Activated T-helper 1 cell treated with anti-CD3 and anti-CD28 coated beads, Interleukin-12 subunit alpha, Interleukin-12 subunit beta, Interleukin-2, Interleukin-4 antibody, amounts not matched to agents 30 ng/mL and 10 ng/mL and 1 ng/mL, durations not matched to agents 14 hours and 24 hours and 36 hours (primary cell): ENCODE measurements at places on chromosomes 16 and 17.

DNA sequence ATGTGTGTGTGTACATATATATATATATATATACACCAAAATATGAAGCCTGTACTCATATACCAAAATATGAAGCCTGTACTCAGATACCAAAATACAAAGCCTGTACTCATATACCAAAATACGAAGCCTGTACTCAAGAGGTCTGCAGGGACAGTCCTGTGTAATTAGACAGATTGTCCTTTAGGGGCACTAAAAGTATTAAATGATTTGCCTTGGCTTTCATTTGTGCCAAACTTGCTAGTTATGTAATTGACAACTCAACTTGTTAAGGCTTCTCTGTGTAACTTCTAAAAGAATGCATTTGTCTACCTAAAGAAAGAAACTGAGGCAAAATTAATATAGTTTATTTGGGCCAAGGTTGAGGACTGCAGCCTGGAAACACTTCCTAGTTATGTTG, 30.8 kb upstream of the DHX40 start:
- H3K4me3 ChIP-seq: no peak overlapping the region
- H3K27me3 ChIP-seq: peaks cover 22% of the 10 kb centered on the region
- H3K27ac ChIP-seq: no peak overlapping the region
- no peaks in the 10 kb centered on the region for H3K36me3 ChIP-seq
- no peak for DNase-seq
- H3K4me1 ChIP-seq: no peaks in the 10 kb centered on the region

DNA sequence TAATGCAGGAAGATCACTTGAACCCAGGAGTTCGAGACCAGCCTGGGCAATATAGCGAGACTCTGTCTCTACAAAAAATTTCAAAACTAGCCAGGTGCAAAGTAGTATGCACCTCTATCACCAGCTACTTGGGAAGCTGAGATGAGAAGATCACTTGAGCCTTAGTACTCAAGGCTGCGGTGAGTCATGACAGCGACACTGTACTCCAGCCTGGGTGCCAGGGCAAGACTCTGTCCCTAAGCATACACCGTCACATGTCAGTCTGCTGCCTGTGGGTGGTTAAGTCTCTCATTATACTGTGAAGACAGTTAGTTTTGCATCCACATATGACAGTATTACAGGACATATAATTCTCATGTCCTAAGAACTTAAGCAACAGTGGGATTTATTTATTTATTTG, 21.8 kb downstream of the NMRAL1 start:
- no peak for DNase-seq
- H3K4me1 ChIP-seq: no peaks in the 10 kb centered on the region
- no peak overlapping the region for H3K27ac ChIP-seq
- peaks cover 28% of the 10 kb centered on the region for H3K36me3 ChIP-seq
- no peaks in the 10 kb centered on the region for H3K27me3 ChIP-seq

- H3K4me3 ChIP-seq: no peak overlapping the region
- no peak for DNase-seq
- H3K36me3 ChIP-seq: peaks cover 24% of the 10 kb centered on the region
- peaks cover 26% of the 10 kb centered on the region for H3K4me1 ChIP-seq
Measured at GRCh38 chr16:56848029-56848936, 16.7 kb upstream of the SLC12A3 start.

- peaks cover 13% of the 10 kb centered on the region for H3K36me3 ChIP-seq
- no peak for DNase-seq
- no peaks in the 10 kb centered on the region for H3K27me3 ChIP-seq
- H3K4me3 ChIP-seq: no peak overlapping the region
- no peak overlapping the region for H3K27ac ChIP-seq
Measured at GRCh38 chr17:81248649-81249048, 9.5 kb downstream of the NDUFAF8 start.

- DNase-seq: peak; percentile 15
- no peaks in the 10 kb centered on the region for H3K27me3 ChIP-seq
- H3K4me3 ChIP-seq: peak overlapping the region; percentile 92
- peaks cover 3% of the 10 kb centered on the region for H3K36me3 ChIP-seq
- peaks cover 27% of the 10 kb centered on the region for H3K4me1 ChIP-seq
Measured at GRCh38 chr17:81295676-81296381, 722 bp upstream of the SLC38A10 start.

GRCh38 chr17:61054436-61054835, 345.2 kb upstream of the TBX2 start:
- H3K4me3 ChIP-seq: no peak overlapping the region
- H3K27me3 ChIP-seq: no peaks in the 10 kb centered on the region
- H3K4me1 ChIP-seq: peaks cover 19% of the 10 kb centered on the region
- H3K27ac ChIP-seq: no peak overlapping the region

DNA sequence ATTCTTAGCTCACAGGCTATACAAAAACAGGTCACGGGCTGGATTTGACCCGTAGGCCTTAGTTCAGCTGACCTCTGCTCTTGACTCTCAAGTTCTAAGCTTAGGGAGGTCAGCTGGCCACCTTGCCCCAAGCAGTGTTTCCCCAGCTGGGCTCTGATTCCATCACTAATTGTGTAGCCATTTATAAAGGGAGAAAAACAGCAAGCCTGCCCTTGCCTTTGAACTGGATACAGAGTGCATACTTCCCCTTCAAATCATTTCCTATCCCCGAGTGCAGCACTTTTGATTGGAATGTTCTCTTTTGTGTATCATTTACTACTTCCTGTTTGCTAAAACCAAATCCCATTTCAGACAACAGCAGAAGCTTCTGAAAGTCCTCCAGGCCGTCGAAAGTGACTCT, 153.6 kb downstream of the KATNIP start:
- H3K27ac ChIP-seq: no peak overlapping the region
- no peak for DNase-seq
- H3K4me1 ChIP-seq: no peaks in the 10 kb centered on the region
- H3K27me3 ChIP-seq: no peaks in the 10 kb centered on the region
- no peak overlapping the region for H3K4me3 ChIP-seq

DNA sequence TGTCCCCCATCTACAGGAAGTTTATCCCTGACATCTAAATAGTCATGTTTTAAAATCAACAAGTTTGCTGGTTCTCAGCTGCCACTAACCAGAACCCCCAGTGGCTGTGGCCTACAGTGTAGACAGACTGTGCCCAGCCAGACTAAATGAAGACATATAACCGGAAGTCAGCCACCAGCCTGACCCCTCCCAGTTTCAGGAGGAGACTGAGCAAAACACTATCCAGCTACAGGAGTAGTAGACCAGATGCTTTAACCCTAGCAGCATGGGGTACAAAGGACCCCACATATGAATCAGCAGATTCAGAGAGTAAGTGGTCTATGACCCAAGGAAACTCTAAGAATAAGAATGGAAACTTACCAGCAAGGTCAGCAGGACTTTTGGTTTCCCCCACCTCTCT, 83.4 kb downstream of the HIC1 start:
- H3K4me1 ChIP-seq: peaks cover 21% of the 10 kb centered on the region
- peak; percentile 10 for DNase-seq
- H3K36me3 ChIP-seq: peaks cover 4% of the 10 kb centered on the region

- no peaks in the 10 kb centered on the region for H3K36me3 ChIP-seq
- H3K27me3 ChIP-seq: peaks cover 2% of the 10 kb centered on the region
- H3K4me3 ChIP-seq: no peak overlapping the region
- H3K27ac ChIP-seq: no peak overlapping the region
- DNase-seq: no peak
Measured at GRCh38 chr17:61291451-61292285, 108.0 kb upstream of the TBX2 start.

GRCh38 chr17:59771093-59771492, 63.6 kb downstream of the VMP1 start:
- no peak overlapping the region for H3K4me3 ChIP-seq
- H3K27ac ChIP-seq: no peak overlapping the region
- peaks cover 32% of the 10 kb centered on the region for H3K36me3 ChIP-seq
- no peak for DNase-seq
- H3K27me3 ChIP-seq: no peaks in the 10 kb centered on the region

- H3K4me1 ChIP-seq: peaks cover 61% of the 10 kb centered on the region
- H3K4me3 ChIP-seq: peak overlapping the region; percentile 91
- H3K27me3 ChIP-seq: peaks cover 9% of the 10 kb centered on the region
- peak overlapping the region; percentile 40 for H3K27ac ChIP-seq
- DNase-seq: peak; percentile 26
Measured at GRCh38 chr17:35345926-35346771, 27.3 kb downstream of the SLFN11 start.

DNA sequence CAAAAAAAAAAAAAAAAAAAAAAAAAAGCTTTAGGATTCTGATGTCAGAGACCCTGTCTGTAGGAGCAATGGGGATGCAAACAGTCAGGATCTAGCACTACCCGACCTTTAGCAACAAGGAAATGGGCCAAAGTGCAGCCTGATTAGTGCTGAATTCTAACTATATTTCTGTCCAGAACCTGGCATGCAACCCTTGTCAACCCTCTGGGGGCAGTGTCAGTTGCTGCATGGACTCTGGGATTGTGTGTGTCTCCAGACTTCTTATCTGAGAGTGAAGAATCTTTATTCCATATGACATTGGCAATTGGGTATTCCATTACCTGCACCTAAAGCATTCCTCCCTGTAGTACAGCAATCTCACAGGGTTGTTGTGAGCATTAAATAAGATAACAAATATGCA, 120.3 kb upstream of the CRHR1 start:
- no peaks in the 10 kb centered on the region for H3K36me3 ChIP-seq
- no peak for DNase-seq
- H3K27ac ChIP-seq: no peak overlapping the region
- no peaks in the 10 kb centered on the region for H3K4me1 ChIP-seq
- H3K4me3 ChIP-seq: no peak overlapping the region

- no peaks in the 10 kb centered on the region for H3K4me1 ChIP-seq
- H3K36me3 ChIP-seq: no peaks in the 10 kb centered on the region
- DNase-seq: no peak
- H3K4me3 ChIP-seq: no peak overlapping the region
- peaks cover 2% of the 10 kb centered on the region for H3K27me3 ChIP-seq
- no peak overlapping the region for H3K27ac ChIP-seq
Measured at GRCh38 chr17:51456942-51457341, 196.6 kb downstream of the UTP18 start.

- peak overlapping the region; percentile 65 for H3K27ac ChIP-seq
- peaks cover 29% of the 10 kb centered on the region for H3K36me3 ChIP-seq
- H3K4me1 ChIP-seq: peaks cover 66% of the 10 kb centered on the region
- no peak for DNase-seq
Measured at GRCh38 chr17:74752415-74752814, 4.0 kb downstream of the NHERF1 start.

DNA sequence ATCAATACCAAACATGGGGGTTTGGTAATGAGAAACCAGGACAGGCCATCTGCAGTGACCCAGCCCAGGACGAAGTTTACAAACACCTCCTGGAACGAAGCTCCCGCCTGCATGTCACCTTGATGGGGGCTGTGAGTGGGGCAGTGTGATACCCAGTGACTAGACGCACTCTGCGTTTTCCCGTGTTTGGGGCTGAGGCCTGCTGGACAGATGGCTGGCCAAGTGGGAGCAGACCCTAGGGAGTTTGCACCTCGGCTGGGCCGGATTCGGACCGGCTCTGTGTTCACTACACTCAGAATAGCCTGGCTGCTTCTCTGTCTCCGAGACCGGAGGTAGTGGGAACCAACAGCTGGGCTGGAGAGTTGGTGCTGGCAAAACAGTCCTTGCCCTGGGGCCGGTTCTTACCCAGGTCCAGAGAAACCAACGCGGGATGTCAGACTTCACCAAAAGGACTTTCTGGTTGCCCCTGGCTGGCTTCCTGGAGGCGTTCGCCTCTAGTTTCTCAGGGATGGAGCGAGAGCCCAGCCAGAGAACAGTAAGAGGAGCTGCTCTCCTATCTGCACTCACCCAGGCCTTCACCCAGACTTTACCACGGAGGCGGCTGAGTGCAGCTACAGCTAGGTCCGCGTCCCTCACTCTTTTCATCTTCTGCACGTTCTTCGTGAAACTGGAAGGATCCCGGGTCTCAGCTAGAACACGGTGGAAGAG, 20.4 kb downstream of the CARHSP1 start:
- no peak overlapping the region for H3K27ac ChIP-seq
- H3K36me3 ChIP-seq: peaks cover 24% of the 10 kb centered on the region
- no peak overlapping the region for H3K4me3 ChIP-seq
- no peaks in the 10 kb centered on the region for H3K27me3 ChIP-seq
- peaks cover 18% of the 10 kb centered on the region for H3K4me1 ChIP-seq

DNA sequence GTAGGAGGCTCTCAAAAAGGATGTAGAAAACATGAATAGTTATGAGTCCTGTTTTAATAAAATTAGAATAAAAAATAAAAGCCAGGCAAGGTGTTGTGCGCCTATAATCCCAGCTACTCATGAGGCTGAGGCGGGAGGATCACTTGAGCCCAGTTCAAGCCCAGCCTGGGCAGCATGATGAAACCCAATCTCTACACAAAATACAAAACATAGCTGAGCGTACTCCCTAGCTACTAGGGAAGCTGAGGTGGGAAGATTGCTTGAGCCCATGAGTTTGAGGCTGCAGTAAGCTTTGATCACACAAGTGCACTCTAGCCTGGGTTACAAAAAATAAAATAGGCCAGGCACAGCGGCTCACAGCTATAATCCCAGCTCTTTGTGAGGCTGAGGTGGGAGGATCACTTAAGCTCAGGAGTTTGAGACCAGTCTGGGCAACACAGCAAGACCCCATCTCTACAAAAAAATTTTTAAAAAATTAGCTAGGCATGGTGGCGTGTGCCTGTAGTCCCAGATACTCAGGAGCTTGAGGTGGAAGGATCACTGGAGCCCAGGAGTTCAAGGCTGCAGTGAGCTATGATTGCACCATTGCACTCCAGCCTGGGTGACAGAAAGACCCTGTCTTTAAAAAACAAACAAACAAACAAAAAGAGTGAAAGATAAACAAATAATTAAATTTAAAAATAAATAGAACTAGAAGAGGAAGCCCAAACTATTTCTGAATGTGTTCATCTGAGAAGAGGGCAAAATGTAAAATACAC, 17.2 kb upstream of the PRM1 start:
- H3K27me3 ChIP-seq: peaks cover 23% of the 10 kb centered on the region
- H3K27ac ChIP-seq: no peak overlapping the region
- peaks cover 30% of the 10 kb centered on the region for H3K4me1 ChIP-seq

DNA sequence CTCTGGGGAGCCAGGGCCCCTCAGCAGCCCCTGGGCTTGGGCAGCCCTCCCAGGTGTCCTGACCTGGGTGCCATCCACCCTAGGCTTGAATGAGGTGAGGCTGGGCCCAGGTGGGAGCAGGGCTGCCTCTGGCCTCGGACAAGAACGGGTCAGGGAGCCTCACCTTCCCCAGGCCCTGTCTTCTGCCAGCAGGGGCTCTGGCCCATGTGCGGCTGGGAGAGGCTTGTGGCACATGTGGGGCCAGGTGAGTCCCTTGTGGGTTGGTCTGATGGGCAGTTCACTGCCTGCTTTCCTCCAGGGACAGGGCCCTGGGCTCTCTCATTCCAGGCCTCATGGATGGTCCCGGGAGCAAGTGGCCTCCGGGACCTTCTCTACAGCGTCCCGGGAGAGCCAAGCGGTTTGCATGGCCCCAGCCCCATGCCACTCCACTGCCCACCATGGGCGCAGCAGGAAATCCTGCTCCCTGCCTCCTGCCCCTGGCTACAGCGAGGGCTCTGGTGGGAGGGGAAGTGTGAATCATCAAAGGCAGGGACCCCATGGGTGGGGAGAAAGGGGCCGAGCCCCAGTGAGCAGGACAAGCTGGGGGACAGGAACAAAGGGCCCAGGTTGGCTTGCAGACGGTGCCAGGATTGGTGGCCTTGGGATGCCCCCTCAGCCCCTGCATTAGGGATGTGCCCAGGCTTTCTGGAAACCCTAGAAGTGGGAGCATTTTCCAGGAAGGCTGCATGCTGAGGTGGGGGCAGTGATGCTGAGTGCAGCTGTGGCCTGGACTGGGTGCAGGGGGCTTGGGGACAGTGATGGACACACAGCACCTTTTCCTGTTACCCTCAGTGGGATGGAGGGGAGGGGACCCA, 12.2 kb downstream of the VASN start:
- no peaks in the 10 kb centered on the region for H3K27me3 ChIP-seq
- DNase-seq: no peak
- peaks cover 3% of the 10 kb centered on the region for H3K36me3 ChIP-seq

- H3K36me3 ChIP-seq: no peaks in the 10 kb centered on the region
- H3K27me3 ChIP-seq: no peaks in the 10 kb centered on the region
- H3K4me3 ChIP-seq: no peak overlapping the region
- no peak overlapping the region for H3K27ac ChIP-seq
Measured at GRCh38 chr16:6891496-6891895, 441.1 kb upstream of the RBFOX1 start.
